Stimulated activated CD4-positive, alpha-beta T cell treated with anti-CD3 and anti-CD28 coated beads, TNF-alpha, amount 100 ng/mL, for 24 hours (primary cell): ENCODE measurements at places on chromosomes 13 and 19.

DNA sequence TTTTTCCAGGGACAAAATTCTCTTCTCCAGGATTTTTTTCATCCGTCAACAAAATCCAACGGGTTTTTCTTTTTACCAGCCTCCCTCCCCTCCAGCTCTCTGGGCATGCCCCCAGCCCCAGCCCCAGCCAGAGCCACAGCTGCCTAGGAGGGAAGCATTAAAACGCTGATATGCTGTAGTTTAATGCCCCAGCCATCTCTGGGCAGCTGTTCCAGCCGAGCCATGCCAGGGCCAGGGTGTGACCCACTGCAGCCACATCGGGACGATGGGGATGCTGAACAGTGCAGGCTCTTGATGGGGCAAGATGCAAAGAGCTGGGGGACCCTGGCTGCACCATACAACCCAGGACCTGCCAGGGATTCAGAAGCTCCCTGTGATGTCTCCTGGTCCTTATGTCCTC, 32.1 kb downstream of the TSHZ3 start:
- no peak for DNase-seq

GRCh38 chr19:58440556-58440955, 603 bp upstream of the ZNF132 start:
- DNase-seq, result no peak

GRCh38 chr13:44131069-44131614, 242.5 kb upstream of the SERP2 start:
- no peak for DNase-seq

GRCh38 chr13:79314652-79315051, 91.4 kb downstream of the RBM26 start:
- no peak for DNase-seq

DNA sequence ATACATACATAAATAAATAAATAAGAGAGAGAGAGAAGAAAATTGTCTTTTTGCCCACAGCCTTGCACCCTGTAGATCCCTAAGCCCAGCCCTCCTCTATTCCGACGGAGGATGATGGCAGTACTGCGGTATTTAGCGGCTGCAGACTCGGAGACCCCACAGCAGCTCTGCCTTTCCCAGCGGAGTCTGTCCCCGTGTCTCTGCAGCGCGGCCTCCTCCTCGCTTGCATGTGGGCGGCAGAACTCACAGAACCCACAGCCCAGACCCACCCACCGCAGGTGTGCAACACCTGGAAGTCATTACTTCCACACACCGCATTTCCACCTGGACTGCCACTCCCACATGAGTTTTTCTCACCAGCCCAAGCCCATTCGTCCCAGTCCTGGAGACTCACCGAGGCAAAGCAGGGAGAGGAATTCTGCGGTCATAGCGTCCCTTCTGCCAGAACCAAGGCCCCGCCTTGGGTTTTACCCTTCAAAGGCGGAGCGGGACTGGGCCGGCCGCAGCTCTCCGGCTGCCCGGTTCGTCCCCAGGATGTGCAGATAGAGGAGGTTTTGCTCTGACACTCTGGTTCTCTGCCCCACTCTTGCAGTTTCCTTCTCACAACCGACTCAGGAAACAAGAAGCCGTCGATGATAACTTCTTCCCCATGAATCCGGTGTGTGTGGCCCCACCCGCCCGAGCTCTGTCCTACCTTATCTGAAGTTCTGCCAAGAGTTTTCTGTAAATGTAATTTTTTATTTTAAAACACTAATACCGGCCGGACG, at the start of gene VSTM1:
Gene VSTM1, minus strand, starts transcription at position 548 of the 767 bp plus-strand sequence. Its CDS starts 120 bp downstream, at position 428.
- no peak for DNase-seq

GRCh38 chr19:37991841-37992248, 84.8 kb downstream of the SIPA1L3 start:
- DNase-seq, result no peak

DNA sequence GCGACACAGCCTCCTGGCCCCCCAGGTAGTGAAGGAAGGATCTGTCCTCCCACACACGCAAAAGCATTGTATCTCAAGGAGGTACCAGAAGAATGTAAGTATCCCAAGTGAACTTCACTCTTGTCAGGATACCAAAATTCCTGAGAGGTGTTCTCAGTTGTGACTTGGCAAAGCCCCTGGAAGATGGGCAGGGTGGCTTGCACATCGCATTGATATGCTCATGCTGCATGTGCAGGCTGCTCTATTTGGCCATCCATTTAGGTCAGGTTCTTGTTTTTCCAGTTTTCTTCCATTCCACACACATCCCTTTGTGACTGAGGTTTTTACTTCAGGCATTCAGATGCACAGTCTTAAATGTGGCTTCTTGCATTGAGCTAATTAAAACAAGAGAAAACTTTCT, 382.8 kb downstream of the FOXO1 start:
- DNase-seq, result no peak

- no peak for DNase-seq
Measured at GRCh38 chr19:52742516-52742915, 7.7 kb upstream of the ZNF611 start.

DNA sequence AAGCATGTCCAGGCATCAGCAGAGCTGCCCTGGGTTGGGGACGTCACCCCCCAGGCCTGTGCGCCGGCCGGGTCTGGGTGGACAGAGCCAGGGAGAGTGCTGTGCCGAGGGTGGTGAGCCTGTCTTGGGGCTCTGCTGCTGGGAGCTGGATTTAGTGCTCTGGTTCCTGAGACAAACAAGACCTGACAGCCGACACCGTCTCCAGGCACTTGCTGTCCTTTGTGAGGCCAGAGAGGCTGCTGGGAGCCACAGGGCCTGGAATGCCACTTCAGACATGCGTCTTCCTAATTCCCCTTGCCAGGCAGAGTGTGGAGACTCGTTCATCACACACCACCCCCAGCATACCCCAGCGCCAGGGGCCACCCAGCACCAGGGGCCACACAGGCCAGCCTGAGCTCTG, 165.8 kb downstream of the KDM4B start:
- DNase-seq, result no peak

- no peak for DNase-seq
Measured at GRCh38 chr19:54279406-54279962, 1.4 kb downstream of the LILRB2 start.

DNA sequence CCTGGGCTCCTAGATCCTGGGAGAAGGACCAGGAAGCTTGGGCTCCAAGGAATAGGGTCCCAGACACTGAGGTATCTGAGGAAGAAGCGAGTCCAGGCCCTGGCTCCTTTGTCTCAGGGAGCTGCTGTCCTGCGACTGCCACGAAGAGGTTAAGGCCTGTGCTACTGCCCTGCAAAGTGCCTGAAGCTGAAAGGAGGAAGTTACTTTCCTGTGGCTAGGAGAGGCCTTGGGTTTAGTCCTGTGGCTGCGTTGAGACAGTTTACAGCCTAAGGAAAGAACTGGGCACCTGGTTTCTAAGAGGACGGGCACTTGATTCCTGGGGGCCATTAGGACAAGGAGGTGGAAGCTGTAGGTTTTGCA, 2.8 kb downstream of the MYADM start:
- DNase-seq, result no peak

- no peak for DNase-seq
Measured at GRCh38 chr19:55113570-55114039, 3.8 kb downstream of the PPP1R12C start.

DNA sequence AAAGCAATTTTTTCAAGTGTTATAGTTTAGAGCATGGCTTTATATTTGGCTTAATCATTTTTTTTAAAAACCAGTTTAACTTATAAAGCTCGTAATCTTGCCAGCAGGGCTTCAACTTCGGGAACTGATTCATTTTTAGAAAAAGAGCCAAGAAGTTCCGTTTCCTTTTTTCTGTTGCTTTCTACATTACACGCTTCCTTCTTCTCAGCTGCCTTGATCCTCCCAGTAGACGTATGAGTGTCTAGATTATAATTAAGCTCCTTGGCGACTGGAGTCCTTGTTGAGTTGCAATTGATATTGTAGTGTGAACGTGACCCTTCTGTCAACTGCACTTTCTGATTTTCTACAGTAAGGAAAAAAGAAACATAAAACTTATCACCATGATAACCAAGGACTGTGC, 497.2 kb downstream of the DIAPH3 start:
- no peak for DNase-seq

DNA sequence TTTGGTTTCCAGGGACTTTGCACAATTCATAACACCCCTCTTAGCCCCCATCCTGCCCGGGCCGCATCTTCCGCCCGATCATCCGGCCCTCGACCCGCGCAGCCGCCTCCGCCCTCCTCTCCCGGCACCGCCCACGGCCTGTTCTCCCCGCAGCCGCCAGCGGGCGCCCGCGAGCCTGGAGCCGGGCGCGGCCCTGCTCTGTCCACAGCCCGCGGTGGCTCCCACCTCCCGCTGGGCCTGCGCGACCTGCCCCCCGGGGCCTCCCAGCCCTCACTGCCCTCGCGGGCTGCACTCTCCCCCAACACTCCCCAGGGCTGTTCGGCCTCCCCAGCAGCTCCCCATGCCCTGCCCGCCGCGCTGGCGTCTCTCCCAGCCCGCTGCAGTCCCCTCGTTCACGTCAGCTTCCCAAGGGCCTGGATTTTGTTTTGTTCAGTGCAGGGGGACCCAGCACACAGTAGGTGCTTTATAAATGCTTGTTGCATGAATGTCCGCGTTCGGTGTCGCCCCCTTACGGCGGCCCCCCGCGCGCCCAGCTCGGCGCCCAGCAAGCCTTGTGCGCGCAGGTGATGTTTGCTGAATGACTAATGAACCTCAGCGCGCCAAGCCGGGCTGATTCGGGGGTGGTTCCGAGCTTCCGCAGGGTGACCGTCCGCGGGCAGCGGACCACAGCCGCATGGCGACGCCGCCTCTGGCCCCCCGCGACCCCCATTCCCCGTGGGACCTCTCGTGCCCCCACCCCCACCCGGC, 4.6 kb upstream of the APC2 start:
- DNase-seq, result peak; percentile 57
